ENCODE measurements at places on chromosomes 12 and 14.

- H3K4me3 ChIP-seq, result no peak overlapping the region
- H3K36me3 ChIP-seq, result no peaks in the 10 kb centered on the region
- no peaks in the 10 kb centered on the region for H3K27me3 ChIP-seq
- no peak for DNase-seq
Measured at GRCh38 chr12:18747895-18748294, 10.0 kb downstream of the CAPZA3 start.

- H3K27me3 ChIP-seq, result no peaks in the 10 kb centered on the region
- peaks cover 2% of the 10 kb centered on the region for H3K36me3 ChIP-seq
- DNase-seq, result no peak
Measured at GRCh38 chr12:75341873-75342272, 7.4 kb downstream of the GLIPR1L1 start.

- H3K27ac ChIP-seq, result peak overlapping the region; percentile 66
- no peak overlapping the region for H3K4me3 ChIP-seq
Measured at GRCh38 chr12:66321435-66321834, 19.1 kb downstream of the HELB start.

DNA sequence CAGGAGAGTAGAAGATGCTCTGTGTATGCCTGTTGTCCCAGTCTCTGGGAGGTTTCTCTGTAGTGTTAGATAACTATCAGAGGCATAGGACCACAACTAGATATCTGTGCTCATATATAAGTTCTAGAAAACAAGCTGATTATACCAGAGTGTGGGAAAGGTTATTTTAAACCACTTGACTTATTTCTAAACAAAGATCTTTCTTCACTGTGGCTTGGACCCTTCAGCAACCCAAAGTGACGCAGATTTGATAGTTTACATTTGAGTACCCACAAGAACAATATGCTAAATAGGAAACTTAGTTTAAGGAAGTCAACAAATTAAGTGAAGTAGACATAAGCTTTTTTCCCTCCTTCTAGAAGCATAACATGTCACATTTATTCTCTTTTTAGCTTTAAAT lies 41.3 kb downstream of the RIC8B start:
- no peak overlapping the region for H3K27ac ChIP-seq
- H3K4me1 ChIP-seq, result peaks cover 6% of the 10 kb centered on the region

GRCh38 chr12:113093409-113094101 lies 37.0 kb downstream of the DTX1 start:
- H3K4me3 ChIP-seq, result no peak overlapping the region
- H3K36me3 ChIP-seq, result peaks cover 3% of the 10 kb centered on the region
- peaks cover 57% of the 10 kb centered on the region for H3K4me1 ChIP-seq
- peak overlapping the region; percentile 32 for H3K27ac ChIP-seq
- DNase-seq, result no peak

DNA sequence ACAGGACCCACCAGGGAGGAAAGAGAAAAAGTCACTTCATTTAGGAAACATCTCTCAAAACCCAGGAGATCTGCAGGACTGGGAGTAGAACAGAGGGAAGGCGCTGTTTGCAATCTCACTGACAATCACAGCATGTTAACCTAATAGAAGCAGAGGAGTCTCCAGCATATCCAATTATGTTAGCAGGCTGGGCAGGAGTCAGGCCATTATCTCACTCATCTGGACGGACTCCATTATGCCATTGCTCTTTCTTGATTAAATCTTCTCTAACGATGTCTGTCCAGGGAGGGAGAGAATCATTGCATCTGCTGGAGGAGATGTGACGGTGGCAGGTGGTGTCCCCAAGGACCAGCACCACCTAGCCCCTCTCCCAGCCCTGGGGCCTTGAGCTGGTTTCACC lies 203.8 kb upstream of the SFSWAP start:
- H3K27me3 ChIP-seq, result peaks cover 4% of the 10 kb centered on the region
- peaks cover 9% of the 10 kb centered on the region for H3K4me1 ChIP-seq
- no peak overlapping the region for H3K27ac ChIP-seq
- no peaks in the 10 kb centered on the region for H3K36me3 ChIP-seq
- H3K4me3 ChIP-seq, result no peak overlapping the region
- no peak for DNase-seq

DNA sequence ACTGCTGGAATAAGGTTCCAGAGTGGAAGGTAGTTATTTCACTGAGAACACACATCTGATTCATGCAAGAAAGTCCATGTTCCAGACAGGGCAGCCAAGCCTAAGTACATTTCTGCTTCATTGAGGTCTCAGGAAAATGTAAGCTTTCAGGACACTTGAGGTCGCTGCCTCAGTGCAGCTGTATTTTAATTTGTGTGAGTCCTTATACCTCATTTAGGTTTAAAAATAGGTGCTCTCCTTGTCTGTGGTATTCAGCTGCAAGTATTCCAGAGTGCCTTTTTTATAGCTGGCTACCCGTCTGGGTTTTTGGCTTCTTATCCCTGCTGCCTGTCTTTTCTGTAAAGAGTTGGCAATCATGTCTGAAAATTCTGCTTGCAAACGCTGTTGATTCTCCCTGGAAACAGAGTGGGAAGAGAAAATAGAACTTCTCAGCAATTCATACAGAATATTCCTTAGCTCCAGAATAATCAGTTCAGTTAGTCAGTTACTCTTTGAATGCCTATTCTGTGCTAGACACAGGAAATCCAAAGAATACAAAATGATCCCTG lies 45.3 kb upstream of the PLBD1 start:
- H3K4me3 ChIP-seq, result no peak overlapping the region
- no peaks in the 10 kb centered on the region for H3K4me1 ChIP-seq
- H3K27me3 ChIP-seq, result peaks cover 18% of the 10 kb centered on the region

DNA sequence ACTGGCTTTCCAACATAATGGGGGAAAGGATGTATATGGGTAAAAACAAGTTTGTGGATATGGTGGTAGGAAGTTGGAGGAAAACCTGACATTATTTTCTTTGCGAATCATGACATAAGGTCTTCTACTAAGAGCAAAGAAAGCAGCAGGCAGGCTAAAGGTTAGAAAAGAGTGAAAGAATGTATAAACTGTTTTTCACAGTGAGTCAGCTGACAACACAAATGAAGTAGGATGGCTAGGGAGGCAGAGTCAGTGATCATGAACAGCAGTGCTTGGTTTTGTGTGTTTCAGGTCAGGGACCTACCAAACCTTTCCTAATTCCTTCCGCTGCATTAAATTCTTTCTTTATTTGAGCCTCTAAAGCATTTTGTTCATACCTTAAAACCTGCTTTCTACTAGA lies 46.3 kb upstream of the CATSPERB start:
- no peak for DNase-seq
- no peak overlapping the region for H3K4me3 ChIP-seq
- peaks cover 23% of the 10 kb centered on the region for H3K4me1 ChIP-seq
- no peaks in the 10 kb centered on the region for H3K27me3 ChIP-seq

GRCh38 chr14:95237958-95238340 lies 80.6 kb upstream of the DICER1 start:
- H3K27ac ChIP-seq, result no peak overlapping the region
- no peak overlapping the region for H3K4me3 ChIP-seq
- peaks cover 2% of the 10 kb centered on the region for H3K36me3 ChIP-seq
- peaks cover 55% of the 10 kb centered on the region for H3K27me3 ChIP-seq

DNA sequence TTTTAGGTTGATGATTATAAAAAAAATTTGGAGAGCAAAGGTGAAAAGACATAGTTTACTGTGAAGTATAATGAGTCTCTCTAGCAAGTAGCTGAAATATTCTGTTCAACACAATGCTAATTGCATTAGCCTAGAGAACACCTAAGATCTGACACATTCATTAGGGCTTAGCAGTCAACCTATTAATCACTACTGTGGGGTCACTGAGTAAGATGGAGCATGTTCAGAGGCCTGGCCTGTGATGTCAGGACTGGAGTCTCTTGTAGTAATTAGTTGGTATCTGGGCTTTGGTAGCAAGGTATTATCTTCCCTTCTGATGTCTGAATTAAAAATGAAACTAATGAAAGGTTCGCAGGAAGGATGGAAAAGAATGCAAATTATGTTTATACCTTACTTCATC lies 112.7 kb downstream of the SLC16A7 start:
- peaks cover 6% of the 10 kb centered on the region for H3K4me1 ChIP-seq
- no peak overlapping the region for H3K27ac ChIP-seq
- H3K27me3 ChIP-seq, result no peaks in the 10 kb centered on the region
- no peak for DNase-seq

DNA sequence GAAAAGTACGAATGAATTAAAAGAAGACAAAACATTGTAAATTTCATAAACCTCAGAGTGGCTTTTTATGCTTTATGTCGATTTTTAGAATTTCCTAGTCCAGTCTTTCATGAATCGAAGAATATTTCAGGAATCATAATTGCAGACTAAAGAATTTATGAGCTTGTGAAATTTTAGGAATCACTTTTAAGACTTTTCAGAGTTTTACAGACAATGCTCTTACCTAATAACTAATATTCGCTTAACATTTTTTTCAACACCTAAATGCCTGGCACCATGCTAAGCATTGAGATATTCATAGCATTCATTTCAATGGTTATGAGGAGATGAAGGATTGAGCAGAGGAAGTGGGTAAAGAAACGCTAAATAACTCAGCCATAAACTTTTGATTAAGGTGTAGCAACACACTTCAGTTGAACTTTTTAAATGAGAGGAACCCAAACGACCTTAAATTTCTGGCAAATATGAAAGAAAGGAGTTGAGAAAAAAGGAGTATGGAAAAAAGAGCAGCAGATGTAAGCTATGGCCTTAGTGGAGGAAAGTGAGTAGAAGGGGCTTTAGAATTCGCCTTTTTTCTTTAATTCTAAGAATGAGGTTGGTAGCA lies 739 bp upstream of the USP44 start:
- no peak overlapping the region for H3K27ac ChIP-seq
- peaks cover 17% of the 10 kb centered on the region for H3K4me1 ChIP-seq
- peak overlapping the region; percentile 61 for H3K4me3 ChIP-seq
- H3K36me3 ChIP-seq, result no peaks in the 10 kb centered on the region
- peaks cover 7% of the 10 kb centered on the region for H3K27me3 ChIP-seq
- no peak for DNase-seq

DNA sequence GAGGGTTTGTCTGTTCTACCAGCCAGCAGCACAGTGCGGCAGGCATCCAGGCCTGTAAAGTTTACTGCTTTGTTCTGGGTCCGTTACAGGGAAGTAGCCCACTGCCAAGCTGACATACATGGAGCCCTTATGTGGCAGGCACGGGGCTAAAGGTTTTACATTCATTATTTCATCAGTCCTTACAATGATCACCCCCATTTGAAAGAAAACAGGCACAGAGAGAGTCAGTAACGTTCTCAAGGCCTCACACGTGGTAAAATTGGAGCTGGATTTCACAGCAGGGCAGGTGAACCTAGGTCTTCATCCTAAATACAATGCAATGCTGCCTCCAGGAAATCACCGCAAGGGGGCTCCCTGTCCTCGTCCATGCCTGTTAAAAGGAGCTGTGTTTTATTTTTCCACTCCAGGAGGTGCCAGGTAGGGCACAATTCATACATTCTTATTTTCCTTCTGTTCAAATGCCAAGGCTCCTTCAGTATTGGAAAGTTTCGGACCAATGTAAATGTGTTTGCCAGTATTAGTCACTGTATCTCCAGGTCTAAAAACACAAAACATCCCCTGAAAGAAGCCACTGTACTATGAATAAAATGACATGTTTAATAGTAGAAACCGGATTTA lies 172.2 kb upstream of the GZMB start:
- DNase-seq, result no peak
- peaks cover 64% of the 10 kb centered on the region for H3K27me3 ChIP-seq

DNA sequence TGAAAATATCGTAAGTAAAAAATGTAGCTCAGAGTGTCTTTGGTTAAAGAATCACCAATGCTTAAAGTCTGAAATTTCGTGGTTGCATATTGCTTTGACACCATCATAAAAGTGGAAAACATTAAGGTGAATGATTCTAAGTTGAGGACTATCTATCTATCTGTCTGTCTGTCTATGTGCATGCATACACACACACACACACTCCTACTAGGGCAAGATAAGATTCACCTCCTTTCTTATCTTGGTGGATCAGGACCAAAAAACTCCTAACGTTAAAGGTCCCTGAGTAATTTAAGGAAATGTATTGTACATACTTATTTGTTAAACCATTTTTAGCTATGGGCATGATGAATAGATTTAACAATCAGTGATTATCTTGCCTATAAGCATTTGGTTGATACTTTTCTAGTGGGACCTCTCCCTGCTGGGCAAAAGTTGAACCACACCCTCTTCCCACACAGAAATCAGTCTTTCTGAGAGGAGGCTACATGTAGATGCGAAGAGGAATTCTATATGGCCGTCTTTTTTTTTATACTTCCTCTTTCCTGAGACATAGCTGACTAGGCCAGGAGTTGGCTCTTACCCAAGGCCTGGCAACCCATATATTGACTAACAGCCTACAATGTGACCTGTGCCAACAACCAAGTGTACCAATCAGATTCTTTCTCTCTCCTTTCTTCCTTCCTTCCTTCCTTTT lies 19.3 kb upstream of the LLPH start:
- H3K36me3 ChIP-seq, result peaks cover 2% of the 10 kb centered on the region
- DNase-seq, result no peak
- H3K4me1 ChIP-seq, result peaks cover 16% of the 10 kb centered on the region
- no peak overlapping the region for H3K27ac ChIP-seq

- no peaks in the 10 kb centered on the region for H3K4me1 ChIP-seq
- H3K36me3 ChIP-seq, result peaks cover 2% of the 10 kb centered on the region
- no peak overlapping the region for H3K27ac ChIP-seq
- no peak overlapping the region for H3K4me3 ChIP-seq
Measured at GRCh38 chr12:49491823-49492222, 47.0 kb upstream of the KCNH3 start.

GRCh38 chr14:23457587-23458445 lies 11.7 kb upstream of the NGDN start:
- H3K27me3 ChIP-seq, result peaks cover 58% of the 10 kb centered on the region
- H3K4me3 ChIP-seq, result no peak overlapping the region
- DNase-seq, result no peak

DNA sequence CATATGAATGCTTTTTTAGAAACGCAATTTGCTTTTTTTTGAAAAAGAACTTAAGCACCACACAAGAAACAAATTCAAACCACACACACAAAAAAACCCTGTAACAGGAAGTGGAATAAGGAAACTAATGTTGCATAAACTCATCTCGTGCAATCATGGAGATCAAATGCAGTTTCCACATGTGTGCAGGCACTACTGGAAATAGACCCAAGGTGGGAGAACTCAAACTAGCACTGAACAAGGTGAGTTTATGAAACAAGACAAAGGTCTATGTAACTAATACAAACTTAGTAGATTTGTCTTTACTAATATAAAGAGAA lies 17.5 kb downstream of the NIN start:
- H3K4me3 ChIP-seq, result peak overlapping the region; percentile 88
- peaks cover 27% of the 10 kb centered on the region for H3K4me1 ChIP-seq
- DNase-seq, result no peak
- H3K27ac ChIP-seq, result peak overlapping the region; percentile 86
- no peaks in the 10 kb centered on the region for H3K27me3 ChIP-seq

DNA sequence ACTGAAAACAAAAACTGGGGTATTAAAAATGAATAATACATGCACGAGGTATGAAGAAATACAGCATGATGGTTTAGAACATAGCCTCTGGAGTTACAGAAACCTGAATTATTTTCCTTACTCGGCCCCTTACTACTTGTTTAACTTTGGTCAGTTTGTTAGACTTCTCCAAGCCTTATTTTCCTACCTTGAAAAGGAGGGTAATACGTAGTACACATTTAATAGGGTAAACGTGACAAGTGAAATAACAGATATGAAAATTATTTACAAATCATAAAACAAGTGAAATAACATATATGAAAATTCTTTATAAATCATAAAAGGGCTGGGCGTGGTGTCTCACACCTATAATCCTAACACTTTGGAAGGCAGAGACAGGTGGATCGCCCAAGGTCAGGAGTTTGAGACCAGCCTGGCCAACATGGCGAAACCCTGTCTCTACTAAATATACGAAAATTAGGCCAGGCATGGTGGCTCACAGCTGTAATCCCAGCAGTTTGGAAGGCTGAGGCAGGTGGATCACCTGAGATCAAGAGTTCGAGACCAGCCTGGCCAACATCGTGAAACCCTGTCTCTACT lies 11.4 kb upstream of the PKP2 start:
- H3K36me3 ChIP-seq, result no peaks in the 10 kb centered on the region
- H3K27me3 ChIP-seq, result peaks cover 12% of the 10 kb centered on the region
- H3K4me3 ChIP-seq, result no peak overlapping the region
- no peaks in the 10 kb centered on the region for H3K4me1 ChIP-seq
- DNase-seq, result no peak

All from T-helper 17 cell (primary cell).